Left renal cortex interstitium (tissue), 4 donors: ENCODE measurements at places on chromosomes 11 and 22. TPM values are rescaled to one million over a fixed set of nuclear protein-coding genes. Genes with fewer than 3 reads are reported as not detected.

DNA sequence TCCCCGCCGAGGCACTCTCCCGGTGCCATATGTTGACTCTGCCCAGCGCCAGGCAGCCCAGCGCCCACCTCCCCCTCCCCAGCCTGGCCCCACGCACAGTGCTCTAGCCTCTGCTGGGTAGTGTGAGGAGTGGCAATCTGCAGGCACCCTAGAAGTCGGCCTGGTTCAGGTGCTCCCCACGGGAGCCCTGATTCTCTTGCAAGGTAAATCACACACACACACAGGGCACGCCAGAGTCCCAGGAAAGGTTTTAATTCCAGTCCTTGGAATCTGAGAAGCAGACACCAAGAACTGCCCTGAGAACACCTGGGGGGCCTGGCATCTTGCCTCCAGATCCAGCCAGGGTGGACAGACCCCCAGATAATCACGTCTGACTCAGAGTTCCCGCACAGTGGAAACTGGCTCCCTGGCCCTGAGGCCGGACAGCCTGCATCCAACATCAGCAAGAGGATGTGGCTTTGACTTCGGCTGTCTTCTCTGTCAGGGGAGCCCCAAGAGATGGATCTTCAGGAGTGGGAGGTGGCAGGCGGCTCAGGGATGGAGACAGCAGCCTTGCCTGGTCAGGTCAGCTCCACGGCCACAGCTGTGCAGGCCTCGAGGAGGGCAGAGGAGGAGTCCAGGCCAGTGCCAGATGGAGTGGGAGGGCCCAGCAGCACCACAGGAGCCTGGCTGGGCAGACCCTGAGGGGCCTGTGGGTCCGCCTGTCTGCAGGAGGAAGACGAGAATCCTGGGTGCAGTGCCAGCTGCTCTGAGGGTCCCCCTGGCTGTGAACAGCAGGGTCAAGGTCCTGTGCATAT lies 1.1 kb upstream of the RIN1 start:
- DNase-seq: no peak

GRCh38 chr11:120248551-120249278 lies 8.8 kb downstream of the POU2F3 start:
- no peak for DNase-seq

DNA sequence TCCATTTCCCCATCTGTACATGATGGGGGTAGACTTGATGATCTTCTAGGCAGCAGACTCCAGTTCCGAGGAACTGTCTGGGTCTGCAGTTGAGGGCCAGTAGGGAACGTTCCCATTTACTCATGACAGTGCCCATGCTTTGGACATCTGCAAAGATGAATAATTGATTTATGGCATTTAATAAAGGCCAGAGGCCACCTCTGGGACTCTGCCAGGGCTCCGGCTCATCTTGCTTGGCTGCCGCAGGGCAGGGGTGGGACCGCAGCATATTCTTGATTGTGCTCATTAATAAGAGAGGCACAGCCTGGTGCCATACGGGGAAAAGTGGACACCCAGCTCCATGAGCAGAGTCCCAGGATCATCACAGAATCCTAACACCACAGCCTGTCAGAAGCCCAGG lies 28.1 kb upstream of the KLHL35 start:
- DNase-seq: no peak

DNA sequence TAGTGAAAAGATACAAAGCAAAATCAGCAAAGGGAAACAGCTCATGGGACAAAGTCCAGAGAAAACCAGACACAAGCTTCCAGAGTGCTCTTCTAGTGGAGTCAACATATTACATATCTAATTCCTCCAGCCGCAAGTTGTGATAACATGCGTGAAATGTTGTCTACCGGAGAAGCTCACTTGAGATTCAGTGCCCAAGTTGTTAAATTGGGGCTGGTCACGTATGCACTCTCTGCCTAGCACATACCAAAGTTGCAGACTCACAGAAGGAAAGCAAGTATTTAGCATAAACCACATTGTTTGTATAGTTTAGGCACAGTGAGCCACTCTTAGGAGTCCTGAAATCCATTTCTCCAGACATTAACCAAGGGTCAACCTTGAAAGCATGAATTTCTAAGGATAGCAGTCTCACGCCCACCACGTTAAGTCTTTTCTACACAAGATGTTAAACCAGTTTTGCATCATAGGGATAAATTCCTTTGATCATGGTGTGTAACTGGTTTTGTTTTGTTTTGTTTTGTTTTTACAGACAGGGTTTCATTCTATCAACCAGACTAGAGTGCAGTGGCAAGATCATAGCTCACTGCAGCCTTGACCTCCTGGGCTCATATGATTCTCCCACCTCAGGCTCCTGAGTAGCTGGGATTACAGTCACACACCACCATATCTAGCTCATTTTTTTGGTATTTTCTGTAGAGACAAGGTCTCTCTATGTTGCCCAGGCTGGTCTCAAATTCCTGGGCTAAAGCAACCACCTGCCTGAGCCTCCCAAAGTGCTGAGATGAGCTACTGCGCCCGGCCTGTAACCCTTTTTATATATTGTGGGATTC lies 39.5 kb upstream of the EP300 start:
- DNase-seq: no peak

DNA sequence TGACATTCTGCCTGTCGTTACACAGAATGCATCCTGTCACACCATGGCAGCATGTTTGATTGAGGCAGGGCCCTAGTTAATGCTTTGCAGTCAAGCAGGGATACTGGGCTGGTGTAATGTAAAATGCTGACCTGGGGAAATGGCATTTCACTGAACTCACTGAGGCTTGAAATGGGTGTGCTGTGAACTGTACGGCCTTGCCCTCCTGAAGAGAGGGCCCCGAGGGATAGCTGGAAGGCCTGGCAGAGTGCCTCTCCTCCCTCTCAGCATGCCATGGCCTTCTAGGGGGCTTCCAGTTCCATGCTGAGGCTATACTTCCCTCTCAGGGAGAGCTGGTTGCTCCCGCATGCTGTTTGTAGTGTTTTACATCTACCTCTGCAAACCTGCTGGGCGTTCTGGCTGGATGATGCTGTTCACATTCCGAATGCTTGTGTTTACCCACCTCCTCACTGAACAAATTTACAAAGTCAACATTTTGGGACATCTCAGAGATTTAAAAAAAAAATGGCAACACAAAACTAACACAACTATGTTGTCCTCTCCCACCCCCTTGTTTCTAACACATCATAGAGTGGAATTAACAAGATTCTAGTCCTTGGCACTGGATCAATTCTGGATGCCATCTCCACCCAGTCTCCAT lies 416.7 kb upstream of the CADM1 start:
- DNase-seq: no peak

DNA sequence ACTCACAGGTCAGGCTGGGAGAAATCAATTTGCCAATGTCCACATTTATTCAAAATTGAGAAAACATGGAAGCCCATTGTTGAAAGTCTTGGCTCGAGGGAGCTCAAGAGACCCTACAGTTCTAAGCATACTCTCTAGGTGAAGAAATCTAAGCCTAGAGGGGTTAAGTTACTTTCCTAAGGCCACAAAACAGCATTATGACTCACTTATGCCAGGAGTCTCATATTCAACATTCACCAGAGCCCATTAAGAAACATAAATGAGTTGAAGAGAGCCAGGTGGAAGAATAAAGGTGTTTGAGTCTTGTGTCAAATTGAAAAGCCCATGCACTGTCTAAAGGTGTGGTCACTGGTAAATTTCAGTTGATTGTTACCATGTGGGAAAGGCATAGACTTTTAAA lies 108.1 kb downstream of the INSC start:
- DNase-seq: no peak

GRCh38 chr11:79241205-79241851 lies 199.5 kb downstream of the TENM4 start:
- no peak for DNase-seq

- DNase-seq: no peak
These were observed 97.4 kb downstream of the FAR1 start for GRCh38 chr11:13765886-13766285.

GRCh38 chr11:88849368-88849767 lies 216.4 kb downstream of the GRM5 start:
- DNase-seq: no peak

- DNase-seq: no peak
These were observed 32.7 kb downstream of the FLI1 start for GRCh38 chr11:128726458-128727139.

- no peak for DNase-seq
These were observed 11.5 kb downstream of the PARVG start for GRCh38 chr22:44192098-44192815.

GRCh38 chr11:120510406-120511115 lies 987 bp upstream of the GRIK4 start:
- no peak for DNase-seq

DNA sequence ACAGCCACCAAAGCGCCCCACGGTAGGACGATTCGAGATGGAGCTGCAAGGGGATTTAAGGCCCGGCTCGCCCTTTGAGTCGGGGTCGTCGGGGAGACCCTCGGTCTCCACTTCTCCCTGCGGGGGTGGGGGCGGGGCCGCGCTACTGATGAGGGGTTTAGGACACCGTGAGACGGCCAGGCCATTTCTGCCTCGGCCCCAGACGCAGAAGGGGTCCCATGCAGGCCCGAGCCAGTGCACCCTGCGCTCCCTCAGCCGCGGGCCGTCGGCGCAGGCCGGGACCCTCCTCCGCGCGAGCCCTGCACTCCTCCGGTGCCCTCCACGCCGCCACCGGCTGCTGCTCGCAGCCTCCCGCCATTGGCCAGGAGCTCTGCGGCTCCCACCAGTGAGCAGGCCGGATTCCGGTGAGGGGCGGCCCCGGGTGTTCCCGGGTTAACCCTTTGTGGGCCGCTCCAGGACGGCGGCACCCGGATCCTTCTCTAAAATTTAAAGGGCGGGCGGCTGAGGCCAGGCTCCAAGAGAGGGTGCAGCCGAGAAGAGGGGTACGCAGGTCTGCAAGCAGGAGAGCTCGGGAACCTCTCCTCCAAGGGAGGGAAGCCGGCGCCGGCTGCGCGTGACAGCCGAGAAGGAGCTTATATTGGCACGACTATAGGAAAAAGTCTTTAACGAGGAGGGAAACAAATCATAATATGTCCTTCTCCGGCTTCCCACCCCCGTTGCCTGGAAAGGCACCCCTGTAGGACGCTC lies 18.0 kb downstream of the CREB3L1 start:
- no peak for DNase-seq

- no peak for DNase-seq
These were observed 27.8 kb downstream of the FCHSD2 start for GRCh38 chr11:73114110-73114834.

DNA sequence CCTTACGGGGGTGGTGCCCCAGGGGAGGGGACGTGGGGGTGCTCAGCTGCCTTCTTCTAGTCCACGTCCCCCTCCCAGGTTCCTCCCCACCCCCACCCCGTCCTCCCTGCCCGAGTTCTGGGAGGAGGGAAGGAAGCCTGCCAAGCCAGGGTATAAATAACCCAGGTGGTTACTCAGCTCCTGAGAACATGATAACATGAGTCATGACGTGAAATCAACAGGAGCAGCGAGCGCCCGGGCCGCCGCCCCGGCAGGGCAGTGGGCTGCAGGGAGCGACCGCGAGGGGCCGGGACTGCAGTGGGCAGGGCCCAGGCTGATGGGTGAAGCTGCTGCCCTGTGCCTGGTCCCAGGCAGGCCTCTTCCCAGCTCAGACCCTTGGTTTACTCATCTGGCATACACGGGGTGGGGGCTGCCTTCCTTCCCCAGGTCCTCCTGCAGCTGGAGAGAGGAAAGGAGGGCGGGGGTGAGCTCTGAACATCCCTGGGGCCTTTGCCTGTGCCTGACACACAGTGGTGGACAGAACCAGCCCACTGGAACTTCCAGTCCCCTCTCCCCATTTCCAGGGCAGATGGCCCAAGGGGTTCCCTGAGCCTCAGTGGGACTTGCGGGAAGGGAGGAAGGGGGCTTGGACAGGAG lies 8.8 kb upstream of the PDGFB start:
- no peak for DNase-seq

DNA sequence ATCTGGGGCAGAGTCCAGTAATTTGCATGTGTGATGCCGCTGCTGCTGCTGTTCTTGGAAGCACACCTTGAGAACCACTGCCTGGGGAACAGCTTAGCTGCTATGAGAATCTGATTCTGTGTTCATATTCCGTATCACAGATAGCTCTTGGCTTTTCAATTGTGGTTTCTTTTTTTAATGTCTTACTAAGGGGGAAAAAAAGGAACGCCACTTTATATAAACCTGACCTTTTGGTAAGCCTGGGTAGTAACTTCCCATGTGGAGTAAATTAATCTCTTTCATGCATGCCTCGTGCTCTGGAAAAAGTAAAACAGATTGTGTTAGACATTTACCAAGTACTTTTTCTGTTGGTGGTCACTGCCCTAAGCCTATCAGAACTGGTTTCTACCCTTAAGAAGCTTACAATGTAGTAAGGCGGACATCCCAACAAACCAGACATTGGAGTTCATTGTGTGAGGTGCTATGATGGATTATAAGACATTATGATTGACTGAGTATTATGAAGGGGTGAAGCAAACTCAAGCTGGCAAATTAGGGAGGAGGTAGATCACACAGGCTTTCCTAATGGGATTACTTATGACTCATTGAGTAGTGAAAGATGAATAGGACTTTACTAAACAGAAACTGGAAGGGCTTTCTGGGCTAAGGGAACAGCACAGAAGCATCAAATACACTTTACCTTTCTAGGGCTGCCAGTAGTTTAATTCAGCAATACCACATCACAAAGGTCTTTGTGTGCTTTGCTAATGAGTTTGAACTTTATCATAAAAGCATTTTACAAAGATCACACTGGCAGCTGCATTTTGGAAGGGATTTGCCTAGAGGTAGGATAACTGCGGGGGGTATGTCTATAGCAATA lies 64.7 kb downstream of the MAML2 start:
- DNase-seq: no peak

DNA sequence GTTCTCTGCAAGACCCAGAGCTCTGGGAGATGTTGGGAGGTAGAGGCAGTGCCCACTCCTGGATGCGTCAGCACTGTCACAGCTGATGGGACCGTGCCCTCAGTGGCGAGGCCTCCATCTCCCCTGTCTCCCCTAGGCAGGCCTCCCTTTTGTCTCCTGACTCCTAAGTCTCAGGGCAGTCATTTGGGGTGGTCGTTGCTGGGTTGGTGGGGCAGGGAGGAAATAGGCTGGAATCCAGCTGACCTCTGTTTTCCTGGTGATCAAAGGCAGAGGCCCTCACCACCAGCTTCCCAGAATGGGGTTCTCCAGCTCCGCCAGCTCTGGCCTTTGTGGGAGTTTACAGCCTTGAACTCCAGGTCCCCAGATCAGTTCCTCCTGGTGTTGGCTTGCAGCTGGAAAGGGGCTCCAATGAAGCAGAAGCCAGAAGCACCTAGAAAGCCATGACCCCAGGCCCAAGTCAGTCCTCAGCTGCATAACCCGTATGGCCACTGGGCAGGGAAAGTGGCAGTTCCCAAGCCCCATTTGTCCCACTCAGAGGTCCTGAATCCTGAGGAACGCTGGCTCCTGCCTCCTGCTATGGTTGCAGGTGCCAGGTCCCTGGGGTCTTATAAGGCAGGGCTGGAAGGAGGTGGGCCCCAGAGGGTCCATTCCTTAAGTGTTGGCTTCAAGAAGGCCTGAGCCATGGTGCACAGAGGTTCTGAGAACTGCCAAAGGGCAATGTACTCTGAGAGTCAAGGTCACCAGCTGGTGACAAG lies 7.3 kb upstream of the FXYD2 start:
- no peak for DNase-seq

GRCh38 chr11:74195828-74196227 lies 24.7 kb downstream of the PPME1 start:
- no peak for DNase-seq

DDIAS gene
- polyA plus RNA-seq: 5.9 TPM

IL10RA gene
- polyA plus RNA-seq: 3.1 TPM

DDI1 gene
- not detected for polyA plus RNA-seq

DDX25 gene
- polyA plus RNA-seq: 5.1 TPM

MRPL17 gene
- polyA plus RNA-seq: 64.7 TPM

OR10D3 gene
- polyA plus RNA-seq: not detected

AMBRA1 gene
- polyA plus RNA-seq: 28.4 TPM

SLC16A8 gene
- 3.3 TPM for polyA plus RNA-seq

TSSK2 gene
- not detected for polyA plus RNA-seq

OR52D1 gene
- not detected for polyA plus RNA-seq

NUDT8 gene
- 7.6 TPM for polyA plus RNA-seq

TMEM151A gene
- polyA plus RNA-seq: not detected

LIMK2 gene
- polyA plus RNA-seq: 62.1 TPM
